ENCODE measurements at places on chromosomes 3 and 15.

DNA sequence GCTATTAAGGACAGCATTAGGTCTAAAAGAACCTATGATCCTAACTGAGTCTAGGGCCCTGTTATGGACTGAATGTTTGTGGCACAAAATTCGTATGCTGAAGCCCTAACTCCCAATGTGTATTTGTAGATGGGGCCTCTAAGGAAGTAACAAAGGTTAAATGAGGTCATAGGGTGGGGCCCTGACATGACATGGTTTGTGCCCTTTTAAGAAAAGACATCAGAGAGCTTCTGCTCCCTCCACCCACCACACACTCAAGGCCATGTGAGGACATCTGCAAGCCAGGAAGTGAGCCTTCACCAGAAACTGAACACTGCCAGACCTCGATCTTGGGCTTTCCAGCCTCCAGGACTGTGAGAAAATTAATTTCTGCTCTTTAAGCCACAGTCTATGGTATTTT is 49.2 kb downstream of the PHC3 start:
- DNase-seq, result no peak

GRCh38 chr3:11634081-11634635 is 9.6 kb downstream of the VGLL4 start:
- DNase-seq, result no peak

GRCh38 chr3:123755085-123755484 is 129.0 kb downstream of the MYLK start:
- DNase-seq, result no peak

- DNase-seq, result no peak
These were observed 126.3 kb upstream of the TMEM108 start for GRCh38 chr3:132911741-132912415.
